ENCODE measurements at places on chromosomes 2 and 18.

DNA sequence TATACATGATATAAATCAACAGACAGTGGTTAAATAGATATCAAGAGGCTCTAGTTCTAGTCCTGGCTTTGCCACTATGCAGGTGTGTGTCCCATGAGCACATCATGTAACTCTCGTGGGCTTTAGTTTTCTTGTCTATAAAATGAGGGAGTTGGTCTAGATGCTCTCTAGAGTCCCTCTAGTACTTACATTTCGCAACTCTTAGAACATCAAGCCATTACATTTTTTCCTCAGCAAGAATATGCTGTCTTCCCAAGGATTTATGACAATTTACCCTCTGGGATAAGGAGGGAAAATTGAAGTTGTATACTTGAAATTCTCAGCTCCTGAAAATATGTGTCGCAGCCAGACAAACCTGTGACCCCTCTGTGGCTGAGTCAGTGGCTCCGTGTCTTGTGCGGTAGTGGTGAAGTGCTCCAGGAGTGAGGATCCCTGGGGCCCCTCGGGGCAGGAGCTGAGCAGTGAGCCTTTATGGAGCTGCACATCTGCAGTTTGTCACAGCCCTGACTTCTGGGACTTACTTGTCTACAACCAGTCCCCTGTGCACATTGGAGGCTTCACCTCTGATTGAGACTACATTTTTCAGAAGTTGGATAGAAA lies 6.8 kb downstream of the PKP4 start:
- DNase-seq: no peak

DNA sequence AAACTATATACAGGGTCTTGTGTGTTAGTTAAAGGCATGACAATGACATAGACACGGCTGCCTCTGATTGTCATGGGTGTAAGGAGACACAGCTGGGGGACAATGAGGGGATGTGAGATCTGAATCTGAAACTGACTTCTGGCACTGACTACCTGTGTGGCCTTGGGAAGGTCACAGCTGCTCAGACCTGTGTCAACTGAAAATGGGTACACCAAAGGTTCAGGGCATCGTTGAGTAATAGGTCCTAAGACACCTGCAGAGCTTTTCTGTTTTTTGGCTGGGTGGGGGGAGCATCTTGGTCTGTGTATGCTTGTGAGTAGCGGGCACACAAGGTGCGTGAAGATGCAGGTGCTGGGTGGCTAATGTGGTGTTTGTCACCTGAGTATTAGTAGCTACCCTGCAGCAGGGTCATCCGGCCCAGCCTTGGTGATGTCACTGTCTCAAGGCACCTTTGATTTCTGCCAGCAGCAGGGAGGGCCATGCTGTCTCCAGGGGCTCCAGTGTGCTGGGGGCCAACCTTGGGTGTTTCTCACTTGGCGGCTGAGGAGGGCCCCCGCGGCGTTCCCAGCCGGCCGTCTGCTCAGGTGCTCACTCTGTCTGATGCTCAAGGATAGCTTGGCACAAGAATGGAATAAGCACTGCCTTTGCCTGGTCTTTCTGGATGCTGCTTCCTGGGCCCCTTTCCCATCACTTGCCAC lies 53.1 kb upstream of the HS6ST1 start:
- DNase-seq: no peak

GRCh38 chr2:241081643-241082340 lies 20.3 kb downstream of the MTERF4 start:
- no peak for DNase-seq

DNA sequence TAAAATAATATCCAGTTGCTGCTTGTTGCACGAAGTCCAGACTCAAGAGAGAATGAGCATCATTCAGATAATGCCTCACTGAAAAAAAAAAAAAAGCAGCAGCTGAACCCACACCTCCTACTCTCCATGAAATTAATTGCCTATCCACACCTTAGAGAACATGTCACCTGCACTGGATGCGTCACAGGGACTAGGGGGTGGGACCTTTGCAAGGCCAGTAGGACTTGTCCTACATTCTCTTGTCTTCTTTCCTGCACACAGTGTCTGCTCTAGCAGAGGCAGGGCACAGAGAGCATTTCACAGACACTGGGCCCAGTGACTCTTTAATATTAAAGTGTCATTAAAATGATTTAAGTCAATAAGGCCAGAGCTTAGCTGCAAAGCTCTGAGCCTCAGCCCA lies at the start of gene ABCA12:
Gene ABCA12, minus strand, starts transcription at position 148 of the 400 bp plus-strand sequence. CDS start 418 bp downstream, outside the sequence.
- no peak for DNase-seq

GRCh38 chr2:12314127-12314760 lies 402.5 kb upstream of the TRIB2 start:
- DNase-seq: no peak

DNA sequence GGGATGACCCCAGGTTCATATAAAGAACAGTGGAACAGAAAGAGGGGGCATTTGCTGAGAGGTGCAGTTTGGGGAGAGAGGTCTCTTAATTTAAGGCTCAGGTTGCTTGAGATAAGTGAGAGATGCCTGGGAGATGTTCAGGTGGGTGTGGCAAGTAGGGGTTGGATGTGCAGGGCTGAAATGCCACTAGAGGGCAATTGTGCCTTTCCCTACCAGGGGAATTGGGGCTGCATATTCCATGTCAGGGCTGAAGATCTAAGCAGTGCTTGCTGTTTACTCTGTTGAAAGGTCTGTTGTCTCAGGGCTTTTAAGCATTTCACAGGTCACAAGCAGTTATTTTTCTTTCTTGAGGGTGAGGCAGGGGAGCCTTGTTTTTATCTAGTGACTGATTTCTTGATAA lies 7.8 kb downstream of the CCDC85A start:
- no peak for DNase-seq

- no peak for DNase-seq
Observed at GRCh38 chr2:97660775-97661389, 3.0 kb downstream of the ACTR1B start.

GRCh38 chr2:240051697-240052096 lies 1.6 kb downstream of the OR6B3 start:
- no peak for DNase-seq
